ENCODE measurements at places on chromosomes 5 and 9. TPM values are rescaled to one million over a fixed set of nuclear protein-coding genes. Genes with fewer than 3 reads are reported as not detected.

DNA sequence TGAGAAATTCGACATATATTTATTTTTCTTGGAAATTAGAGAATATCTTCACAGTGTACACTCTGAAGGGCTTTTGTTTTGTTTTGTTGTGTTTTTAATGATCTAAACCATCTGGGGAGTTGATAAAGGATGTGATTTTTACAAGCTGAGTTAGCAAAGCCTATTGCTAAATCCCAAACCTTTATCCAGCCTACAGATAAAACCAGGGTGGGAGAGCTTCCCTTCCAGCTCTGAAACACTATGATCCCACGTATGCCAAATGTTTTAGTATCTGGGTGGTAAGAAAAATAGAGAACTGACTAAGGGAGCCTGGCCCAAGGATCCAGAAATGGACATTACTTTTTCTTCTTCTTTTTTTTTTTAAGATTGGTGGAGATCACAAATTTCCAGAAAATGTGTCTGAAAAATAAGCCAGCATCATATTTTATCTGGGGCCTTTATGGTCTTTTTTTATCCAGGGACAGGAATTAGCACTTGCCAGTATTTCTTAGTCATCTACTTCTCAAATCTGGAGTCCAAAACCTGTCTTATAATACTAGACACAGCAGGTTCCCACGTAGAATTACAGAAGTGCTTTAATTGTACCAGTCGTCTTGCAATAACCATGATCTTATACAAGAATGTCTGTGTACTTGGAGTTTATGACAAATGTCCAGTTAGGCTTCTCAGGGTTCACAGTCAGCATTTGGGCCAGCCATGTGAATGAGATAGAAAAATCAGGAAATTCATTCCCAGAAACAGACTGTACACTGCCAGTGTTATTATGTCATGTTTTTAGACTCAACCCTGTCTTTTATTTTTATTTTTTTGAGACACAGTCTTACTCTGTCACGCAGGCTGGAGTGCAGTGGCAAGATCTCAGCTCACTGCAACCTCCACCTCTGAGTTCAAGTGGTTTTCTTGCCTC, 290.8 kb upstream of the MPDZ start:
- peak; percentile 28 for DNase-seq

DNA sequence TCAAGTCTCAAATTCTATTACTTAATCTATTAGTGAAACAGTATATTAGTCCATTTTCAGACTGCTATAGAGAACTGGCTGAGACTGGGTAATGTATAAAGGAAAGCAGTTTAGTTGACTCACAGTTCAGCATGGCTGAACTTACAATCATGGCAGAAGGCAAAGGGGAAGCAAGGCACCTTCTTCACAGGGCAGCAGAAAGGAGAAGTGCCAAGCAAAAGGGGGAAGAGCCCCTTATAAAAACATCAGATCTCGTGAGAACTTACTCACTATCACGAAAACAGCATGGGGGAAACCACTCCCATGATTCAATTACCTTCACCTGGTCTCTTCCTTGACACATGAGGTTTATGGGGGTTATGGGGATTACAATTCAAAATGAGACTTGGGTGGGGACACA, 67.9 kb upstream of the CHSY3 start:
- DNase-seq = no peak

- peak; percentile 95 for DNase-seq
Measured at GRCh38 chr9:131610231-131610761, 65.0 kb downstream of the PRRT1B start.

GRCh38 chr5:120614531-120615180, 150.6 kb downstream of the PRR16 start:
- peak; percentile 81 for DNase-seq

Gene ACOT12
- total RNA-seq = not detected

Gene VPS13A
- 58.3 TPM for total RNA-seq

Gene FCHO2
- total RNA-seq = 48.9 TPM

DNA sequence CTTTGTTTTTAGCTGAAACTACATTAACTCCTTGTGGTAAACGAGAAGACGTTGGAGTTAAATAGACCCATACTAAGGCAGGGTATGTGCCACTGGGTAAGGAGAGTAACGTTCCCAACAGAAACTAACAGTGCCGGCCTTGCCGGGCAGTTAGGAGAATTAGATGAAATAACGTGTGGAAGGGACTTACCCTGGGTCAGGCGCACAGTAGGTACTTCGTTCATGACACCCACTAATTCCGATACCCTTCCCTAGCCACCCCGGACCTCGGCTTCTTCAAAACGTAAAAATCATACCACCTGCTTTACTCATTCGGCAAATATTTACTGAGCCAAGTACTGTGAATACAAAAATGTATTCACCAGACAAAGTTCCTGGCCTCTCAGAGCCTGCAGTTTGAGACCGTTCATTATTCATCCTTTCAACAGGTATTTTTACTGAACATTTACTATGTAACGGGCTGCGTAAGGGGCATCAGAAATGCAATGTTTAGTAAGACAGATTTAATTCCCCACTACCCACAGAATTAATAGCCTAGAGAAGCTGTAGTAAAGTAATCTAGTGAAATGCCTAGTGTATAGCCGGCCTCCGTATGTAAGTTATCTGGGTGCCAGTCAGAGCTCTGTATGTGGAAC, 3.2 kb upstream of the SMIM23 start:
- DNase-seq = no peak

Gene HRCT1
- 14.1 TPM for total RNA-seq

GRCh38 chr9:123353984-123354591, 1.9 kb upstream of the CRB2 start:
- peak; percentile 54 for DNase-seq

GRCh38 chr9:113152699-113153098, 1.9 kb downstream of the SLC31A2 start:
- no peak for DNase-seq

- DNase-seq = no peak
Measured at GRCh38 chr5:56479696-56480077, 246.6 kb upstream of the ANKRD55 start.

GRCh38 chr5:61254969-61255555, 77.0 kb upstream of the ZSWIM6 start:
- DNase-seq = peak; percentile 45

DNA sequence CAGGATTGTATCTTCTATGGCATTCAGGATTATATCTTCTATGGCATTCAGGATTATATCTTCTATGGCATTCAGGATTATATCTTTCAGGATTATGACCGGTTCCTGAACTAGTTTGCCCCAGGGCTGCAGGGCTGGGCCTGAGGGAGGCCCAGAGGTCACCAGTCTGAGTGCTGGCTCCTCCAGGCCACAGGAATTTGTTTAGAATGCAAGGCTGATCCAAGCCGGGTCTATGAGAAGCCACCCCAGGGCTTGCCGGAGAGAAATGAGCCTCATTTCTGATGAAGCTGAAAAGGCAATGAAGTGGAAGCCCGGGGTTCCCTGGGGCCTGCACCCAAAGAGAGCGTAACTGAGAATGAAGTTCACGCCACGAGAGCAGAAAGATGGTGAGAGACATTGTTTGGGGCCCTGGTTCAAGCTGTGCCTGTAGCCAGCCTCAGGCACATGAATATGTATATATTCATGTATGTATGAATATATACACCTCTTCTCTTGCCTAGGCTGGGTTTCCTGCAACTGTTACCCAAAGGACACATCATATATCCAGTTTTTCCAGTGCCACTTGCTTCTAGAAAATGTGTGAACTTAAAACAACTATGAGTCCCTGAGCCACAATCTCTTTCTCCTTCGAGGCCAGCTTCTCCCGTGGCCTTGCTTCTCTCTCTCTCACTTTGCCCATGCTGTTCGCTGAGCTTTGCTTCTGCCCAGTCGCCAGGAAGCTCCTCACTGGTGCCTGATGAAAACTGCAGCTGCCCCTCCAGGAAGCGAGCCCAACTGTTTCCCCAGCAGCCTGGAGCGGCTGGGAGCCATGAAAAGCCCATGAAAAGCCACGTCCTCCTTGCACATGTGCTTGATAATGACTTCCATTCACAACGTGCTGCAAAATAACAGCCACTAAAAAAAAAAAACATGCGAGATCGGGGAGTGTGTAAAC, 62.3 kb downstream of the GTF3C4 start:
- no peak for DNase-seq

DNA sequence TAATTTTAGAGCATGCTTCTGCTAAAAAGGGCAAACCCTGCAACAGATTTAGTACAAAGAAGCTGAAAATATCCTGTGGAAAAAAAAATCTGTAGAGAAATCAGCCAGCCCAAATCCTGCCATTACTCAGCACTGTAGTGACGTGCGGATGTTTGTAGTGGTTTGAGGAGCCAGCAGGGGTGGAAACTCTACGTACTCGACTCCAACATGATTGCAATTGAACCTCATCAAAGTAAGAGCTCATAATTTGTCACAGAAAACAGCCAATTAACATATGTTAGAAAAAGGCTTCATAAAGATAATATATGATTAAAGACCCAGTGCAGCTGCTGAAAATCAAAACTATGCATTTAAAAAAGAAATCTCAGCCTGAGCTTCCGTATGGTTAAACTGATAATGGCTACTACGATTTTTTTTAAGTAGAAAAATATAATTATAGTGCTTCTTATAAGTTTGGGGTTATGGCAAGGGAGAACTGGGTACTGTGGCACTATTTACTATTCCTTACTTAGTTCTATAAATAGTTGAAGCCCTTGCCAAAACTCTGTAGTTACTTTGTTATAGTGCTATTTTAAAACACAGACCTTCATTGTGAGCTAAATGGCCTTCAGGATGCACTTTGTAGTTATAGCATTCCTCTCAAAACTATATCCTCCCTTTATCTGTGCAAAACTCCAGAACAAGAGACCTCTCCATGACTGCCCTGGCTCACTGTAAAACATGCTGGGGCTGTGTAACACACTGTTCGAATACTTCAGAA, 49.4 kb downstream of the MEF2C start:
- DNase-seq = peak; percentile 86

DNA sequence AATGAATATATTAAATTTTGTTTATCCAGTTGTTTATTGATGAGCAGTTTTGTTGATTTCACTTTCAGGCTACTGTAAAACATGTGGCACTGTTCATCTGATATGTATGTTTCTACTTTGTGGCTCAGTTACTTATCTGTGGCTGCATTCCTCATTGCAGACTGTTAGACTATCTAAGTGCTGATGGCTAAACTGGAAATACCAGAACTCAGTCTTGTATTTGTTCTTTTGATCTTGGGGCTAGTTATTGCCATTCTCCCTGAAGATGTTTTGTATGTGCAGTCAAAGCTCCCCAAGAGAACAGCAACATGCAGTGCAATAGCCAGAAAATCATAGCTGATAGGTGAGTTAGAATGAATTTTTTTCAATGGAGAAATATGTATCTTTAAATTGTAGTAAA, 162.2 kb downstream of the GADD45G start:
- DNase-seq = no peak

- DNase-seq = no peak
Measured at GRCh38 chr5:35990520-35990919, 670 bp downstream of the UGT3A1 start.

DNA sequence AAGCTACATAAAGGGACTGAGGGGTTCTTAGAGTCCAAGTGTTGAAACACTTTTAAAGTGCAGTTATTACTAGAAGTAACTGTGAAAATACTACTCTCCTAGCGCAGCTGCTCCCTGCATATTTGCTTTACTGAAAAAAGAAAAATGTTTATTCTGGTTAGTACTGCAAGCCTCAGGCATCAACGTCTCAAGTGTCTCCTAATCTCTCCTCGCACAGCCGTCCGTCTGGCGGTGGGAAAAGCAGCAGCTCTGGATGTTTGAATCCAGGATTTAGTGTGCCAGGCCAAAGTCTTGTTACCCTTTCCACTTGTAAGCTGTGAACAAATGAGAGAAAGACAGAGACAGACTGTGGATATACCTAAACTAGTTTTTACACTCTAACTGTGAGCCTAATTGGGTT, 31.1 kb downstream of the RORB start:
- DNase-seq = peak; percentile 19

DNA sequence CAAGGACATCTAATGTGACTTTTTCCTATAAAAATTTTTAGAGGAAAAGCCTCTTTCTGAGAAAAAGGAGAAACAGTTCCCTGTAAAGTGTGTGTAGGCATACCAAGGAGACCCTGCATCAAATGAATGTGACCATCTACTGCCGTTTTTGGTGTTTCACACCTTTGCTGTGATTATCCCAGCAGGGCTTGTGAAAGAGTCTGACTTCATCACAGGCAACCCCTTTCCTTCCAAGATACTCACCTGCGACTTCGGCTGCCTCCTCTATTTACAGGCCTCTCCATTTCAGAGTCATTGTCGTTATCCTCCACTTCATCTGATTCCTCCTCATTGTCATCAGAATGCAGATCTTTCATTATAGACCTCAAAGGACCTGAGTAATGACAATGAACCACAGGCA, 259.1 kb downstream of the MLLT3 start:
- no peak for DNase-seq

- peak; percentile 43 for DNase-seq
Measured at GRCh38 chr9:136947955-136948510, 3.0 kb downstream of the C8G start.

GRCh38 chr5:80707645-80708044, 52.9 kb upstream of the DHFR start:
- no peak for DNase-seq

All from lung (tissue), 17 donors.